ENCODE measurements at places on chromosomes 5 and 9.

- DNase-seq: peak; percentile 30
Observed at GRCh38 chr5:38193015-38193581, 65.3 kb upstream of the EGFLAM start.

GRCh38 chr9:33332011-33332410 lies 41.7 kb downstream of the NFX1 start:
- DNase-seq: no peak

DNA sequence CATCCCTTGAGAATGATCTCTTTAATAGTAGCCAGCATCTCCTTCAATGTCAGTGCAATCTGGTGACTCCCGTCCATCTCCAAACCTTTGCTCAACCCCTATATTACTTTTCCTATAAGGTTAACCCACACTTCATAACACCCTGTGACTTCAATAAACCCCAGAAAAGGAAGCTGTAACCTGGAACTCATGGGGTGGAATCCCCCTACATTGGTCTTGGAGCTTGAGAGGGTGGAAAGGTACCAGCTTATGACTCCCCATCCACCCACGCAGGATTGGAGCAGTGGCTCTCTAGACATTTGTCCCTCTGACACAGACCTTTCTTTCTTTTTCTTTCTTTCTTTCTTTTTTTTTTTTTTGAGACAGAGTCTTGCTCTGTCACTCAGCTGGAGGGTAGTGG lies 54.7 kb upstream of the ZFR start:
- no peak for DNase-seq

- DNase-seq: no peak
Observed at GRCh38 chr5:138466125-138466899, 1.0 kb downstream of the EGR1 start.

DNA sequence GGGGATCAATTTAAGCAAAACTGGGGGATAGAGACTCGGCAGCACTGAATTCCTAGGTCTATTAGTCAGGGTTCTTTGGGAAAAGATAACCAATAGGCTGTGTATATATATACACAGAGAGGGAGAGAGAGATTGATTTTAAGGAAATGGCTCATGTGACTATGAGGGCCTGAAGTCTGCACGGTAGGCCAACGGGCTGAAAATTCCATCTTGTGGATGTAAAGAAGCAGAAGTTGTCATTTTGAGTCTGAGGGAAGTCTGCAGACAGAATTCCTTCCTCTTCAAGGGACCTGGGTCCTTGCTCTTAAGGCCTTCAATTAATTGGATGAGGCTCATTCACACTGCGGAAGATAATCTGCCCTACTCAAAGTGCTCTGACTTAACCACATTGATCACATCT lies 60.1 kb upstream of the ZNF622 start:
- no peak for DNase-seq

- DNase-seq: no peak
Observed at GRCh38 chr5:172669386-172670004, 28.4 kb downstream of the NEURL1B start.

DNA sequence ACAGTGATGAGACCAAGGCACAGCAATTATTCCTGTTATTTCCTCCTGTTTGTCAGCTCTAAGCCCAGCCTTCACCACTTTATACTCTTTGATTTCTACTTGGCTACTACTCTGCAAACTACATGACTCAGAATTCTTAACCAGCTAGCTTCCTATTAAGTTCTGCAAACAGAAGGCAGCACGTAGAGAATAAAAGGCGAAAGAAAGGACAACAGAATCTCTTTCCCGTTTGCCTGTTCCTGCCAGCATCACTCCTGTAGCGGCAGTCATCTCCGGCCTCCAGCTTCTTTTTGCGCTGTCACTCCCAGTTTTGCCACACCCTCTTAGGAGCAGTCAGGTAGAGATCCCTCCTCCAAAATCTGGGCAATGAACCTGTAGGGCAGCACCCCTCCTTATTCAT lies 29.9 kb downstream of the DPYSL3 start:
- DNase-seq: no peak

- no peak for DNase-seq
Observed at GRCh38 chr9:80004714-80005113, 432.9 kb downstream of the TLE4 start.

DNA sequence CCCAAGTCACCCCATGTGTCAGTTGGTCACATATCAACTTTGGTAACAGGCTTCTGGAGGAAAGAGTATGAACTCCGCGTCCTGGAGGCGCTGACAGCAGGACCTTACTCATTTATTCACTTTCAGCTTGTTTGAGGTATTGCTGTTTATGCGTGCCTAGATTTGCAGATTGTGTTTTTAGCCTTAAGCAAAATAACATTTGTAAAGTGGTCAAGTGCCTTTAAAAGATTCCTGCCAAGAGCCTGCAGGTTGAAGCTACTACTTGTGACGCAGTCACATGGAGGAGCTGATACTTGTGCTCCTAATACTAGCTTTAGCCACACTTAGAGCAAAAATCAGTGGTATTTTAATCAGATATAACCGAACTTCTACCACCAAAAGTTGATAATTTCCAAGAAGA lies 351.3 kb downstream of the ADGRV1 start:
- no peak for DNase-seq

DNA sequence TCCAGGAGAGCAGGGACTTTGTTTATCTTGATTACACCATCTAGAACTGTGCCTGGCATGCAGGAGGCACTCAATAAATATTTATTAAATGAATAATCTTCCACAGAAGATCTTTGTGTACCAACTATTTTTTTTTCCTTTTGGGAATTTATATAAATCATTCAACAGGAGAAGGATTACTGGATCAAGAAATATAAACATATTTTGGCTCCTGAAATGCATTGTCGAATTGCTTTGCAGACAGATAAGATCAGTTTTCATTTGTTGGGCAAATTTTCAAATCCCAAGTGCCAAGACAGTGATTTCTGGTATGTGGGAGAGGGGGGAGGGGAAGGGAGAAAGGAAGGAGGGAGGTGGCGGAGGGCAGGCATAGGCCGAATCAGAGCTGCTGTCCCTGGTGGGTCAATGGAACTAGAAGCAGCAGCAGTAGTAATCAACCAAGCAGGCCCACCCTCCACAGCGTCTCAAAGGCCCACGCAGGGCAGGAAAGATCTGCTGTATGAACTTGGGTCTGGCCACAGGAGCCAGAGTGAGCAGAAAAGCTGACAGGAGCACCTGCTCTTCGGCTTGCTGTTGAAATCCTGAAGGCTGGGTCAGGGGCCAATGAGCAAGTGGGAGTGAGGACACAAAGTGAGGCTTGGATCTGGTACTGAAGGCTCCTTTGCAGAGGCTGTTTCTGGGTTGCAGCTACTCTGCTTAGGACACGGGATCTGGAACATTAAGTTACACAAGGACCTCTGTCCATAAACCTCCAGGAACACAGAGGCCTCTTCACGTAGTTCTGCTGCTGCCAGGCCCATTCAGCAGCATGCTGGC lies 15.8 kb upstream of the TRAF1 start:
- DNase-seq: no peak

DNA sequence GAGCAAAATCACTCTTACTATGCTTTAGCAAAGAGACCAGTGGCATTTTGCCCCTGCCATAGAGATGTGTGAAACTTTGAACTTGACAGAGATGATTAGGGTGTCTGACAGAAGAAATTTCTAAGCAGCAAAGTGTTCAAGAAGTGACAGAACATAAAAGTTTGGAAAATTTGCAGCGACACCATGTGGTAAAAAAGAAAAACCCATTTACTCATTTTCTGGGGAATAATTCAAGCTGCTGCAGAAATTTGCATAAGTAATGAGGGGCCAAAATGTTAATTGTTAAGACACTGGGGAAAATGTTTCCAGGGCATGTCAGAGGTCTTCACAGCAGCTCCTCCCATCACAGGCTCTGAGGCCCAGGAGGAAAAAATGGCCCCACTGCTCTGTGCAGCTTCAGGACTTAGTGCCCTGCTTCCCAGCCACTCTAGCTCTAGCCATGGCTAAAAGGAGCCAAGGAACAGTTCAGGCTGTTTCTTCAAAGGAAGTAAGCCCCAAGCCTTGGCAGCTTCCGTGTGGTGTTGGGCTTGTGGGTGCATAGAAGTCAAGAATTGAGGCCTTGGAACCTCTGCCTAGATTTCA lies 6.1 kb upstream of the AP3B1 start:
- DNase-seq: no peak

DNA sequence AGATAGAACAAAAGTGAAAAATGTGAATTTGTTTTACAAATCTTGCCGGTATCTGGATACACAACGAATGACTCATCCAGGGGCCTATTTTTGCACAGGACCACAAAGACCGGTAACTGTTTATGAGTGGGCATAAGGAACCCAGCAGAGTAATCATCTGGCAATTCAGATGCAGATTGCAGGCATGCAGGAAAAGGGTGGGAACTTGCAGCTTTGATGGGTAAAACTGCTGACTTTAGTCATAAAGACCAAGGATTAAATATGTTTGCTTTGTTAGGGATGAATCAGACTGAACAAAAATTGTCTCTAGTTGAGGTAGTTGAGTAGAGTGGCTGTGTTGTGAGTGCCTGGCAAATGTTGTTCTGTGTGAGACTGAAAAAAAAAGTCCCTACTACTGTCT lies 309.6 kb upstream of the CCNH start:
- DNase-seq: no peak

GRCh38 chr5:171162596-171162995 lies 146.5 kb upstream of the TLX3 start:
- DNase-seq: no peak

GRCh38 chr5:149455889-149456409 lies 76.9 kb upstream of the IL17B start:
- DNase-seq: no peak

GRCh38 chr5:140725799-140726471 lies 25.7 kb downstream of the ZMAT2 start:
- peak; percentile 51 for DNase-seq

DNA sequence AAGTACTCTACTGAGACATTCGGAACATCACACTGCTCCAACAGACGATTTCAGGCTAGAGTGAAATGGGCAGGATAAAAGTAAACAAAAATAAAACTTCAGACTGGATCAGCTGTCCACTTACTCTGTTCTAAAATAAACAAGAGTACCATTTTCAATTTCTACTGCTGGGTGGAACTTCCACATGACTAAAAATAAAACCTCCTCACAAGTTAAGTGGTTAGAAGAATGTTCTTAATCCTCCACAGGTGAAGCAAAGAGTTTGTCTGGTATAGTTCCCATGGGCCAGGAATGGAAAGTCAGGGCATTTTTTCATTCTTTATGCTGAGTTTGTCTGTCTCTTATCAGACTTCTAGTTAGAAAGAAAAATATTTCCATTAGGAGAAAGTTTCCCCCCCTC lies 15.7 kb downstream of the NUDT12 start:
- DNase-seq: no peak

- DNase-seq: no peak
Observed at GRCh38 chr9:84850830-84851392, 181.4 kb downstream of the NTRK2 start.

GRCh38 chr9:135716045-135716444 lies 14.1 kb downstream of the KCNT1 start:
- no peak for DNase-seq

- DNase-seq: no peak
Observed at GRCh38 chr5:83507431-83507830, 35.9 kb downstream of the VCAN start.

Measured in T-helper 2 cell (primary cell).